Hypothalamus (tissue), 51 donors: ENCODE measurements at places on chromosomes 16 and 17.

- DNase-seq = no peak
These were observed 742 bp upstream of the FBXO31 start for GRCh38 chr16:87384162-87384874.

DNA sequence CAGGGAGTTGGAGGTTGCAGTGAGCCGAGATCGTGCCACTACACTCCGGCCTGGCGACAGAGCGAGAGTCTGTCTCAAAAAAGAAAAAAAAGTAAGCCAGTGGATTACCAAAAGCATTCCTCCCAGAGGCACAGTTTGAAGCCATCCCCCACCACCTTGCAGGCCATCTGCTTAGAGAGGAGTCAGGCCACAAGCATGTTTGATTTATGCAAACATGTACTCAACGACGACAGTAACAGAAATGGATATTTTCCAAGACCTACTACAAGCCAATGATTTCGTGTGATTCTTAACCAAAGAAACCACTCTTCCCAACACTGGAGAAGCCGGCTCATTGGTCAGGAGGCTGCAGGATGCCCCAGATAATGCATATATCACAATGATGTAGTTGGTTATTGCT lies 34.8 kb downstream of the MYH13 start:
- DNase-seq = no peak

DNA sequence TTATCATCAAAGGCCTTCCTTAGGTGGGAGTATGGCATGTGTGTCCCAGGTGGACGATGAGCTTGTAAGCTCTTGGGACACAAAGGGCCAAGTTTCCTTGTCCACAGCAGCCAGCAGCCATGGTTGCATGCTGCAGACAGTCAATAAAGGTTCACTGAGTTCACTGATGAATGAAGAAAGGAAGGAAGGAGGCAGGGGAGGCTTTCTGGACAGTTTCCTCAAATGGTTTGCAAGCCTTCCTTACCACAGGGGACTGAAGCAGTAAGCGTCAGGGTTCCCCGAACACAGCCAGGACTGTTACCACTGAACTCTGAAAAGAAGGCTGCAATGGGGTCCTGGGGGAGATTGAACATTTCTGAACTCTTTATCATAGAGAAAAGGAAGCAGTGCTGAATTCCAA lies 111.1 kb downstream of the GAS7 start:
- no peak for DNase-seq

GRCh38 chr17:67717624-67718324 lies at the start of gene NOL11:
Gene NOL11 (plus strand): TSS chr17:67717936. CDS start chr17:67717948, 12 bp downstream.
- DNase-seq = peak; percentile 99

DNA sequence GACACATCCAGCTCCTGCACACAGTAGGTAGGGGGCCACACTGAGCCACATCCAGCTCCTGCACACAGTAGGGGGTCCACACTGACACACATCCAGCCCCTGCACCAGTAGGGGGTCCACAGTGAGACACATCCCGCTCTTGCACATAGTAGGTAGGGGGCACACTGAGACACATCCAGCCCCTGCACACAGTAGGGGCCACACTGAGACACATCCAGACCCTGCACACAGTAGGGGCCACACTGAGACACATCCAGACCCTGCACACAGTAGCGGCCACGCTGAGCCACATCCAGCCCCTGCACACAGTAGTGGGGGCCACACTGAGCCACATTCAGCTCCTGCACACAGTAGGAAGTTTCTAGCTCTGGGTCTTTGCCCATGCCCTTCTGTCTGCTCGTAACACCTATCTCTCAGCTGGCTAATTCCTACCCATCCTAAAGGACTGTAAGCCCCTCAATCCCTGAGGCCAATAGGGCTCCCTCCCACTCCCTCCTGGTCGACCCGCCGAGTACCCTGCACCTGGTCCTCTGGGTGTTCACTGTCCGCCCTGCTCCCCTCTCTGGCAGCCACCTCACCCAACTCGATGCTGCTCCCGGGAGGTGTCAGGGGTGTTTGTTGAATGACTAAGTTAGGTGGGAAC lies 9.4 kb upstream of the ATP2A3 start:
- DNase-seq = no peak

DNA sequence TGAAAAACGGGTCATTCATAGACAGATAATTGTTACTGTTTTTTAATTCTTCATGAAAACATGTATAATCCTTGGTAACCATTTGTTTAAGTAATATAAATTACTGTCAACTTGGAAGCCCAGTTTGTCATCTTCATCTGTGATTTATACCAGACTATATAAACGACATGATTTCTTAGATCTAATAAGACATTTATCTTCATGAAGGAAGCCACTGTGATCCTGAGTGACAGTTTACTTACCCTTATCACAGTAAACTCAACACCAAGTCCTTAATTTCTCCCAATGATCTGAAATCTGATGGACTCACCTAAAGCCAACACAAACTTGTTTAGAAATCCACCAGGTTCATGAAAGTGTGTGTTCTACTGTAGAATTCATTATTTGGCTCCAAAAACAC lies 91.3 kb downstream of the SKAP1 start:
- DNase-seq = no peak

- DNase-seq = no peak
These were observed 24.4 kb downstream of the TBX21 start for GRCh38 chr17:47757386-47757785.

DNA sequence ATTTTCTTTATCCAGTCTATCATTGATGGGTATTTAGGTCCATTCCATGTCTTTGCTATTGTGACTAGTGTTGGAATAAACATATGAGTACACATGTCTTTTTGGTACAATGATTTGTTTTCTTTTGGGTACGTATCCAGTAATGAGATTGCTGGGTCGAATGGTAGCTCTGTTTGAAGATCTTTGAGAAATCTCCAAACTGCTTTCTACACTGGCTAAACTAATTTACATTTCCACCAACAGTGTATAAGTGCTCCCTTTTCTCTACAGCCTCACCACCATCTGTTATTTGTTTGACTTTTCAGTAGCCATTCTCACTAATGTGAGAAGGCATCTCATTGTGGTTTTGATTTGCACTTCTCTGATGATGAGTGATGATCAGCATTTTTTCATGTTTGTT lies 103.7 kb downstream of the GOSR1 start:
- no peak for DNase-seq

GRCh38 chr16:50719401-50720337 lies 22.2 kb upstream of the CYLD start:
- DNase-seq = no peak

- DNase-seq = no peak
These were observed 149.0 kb upstream of the GOT2 start for GRCh38 chr16:58883131-58883530.

GRCh38 chr17:39867880-39868553 lies at the start of gene ZPBP2:
Gene ZPBP2 (plus strand): TSS chr17:39868202. CDS start chr17:39868355, 153 bp downstream.
- DNase-seq = no peak
